Ecto neural progenitor cell (in vitro differentiated cells): ENCODE measurements at places on chromosomes 1 and 21.

DNA sequence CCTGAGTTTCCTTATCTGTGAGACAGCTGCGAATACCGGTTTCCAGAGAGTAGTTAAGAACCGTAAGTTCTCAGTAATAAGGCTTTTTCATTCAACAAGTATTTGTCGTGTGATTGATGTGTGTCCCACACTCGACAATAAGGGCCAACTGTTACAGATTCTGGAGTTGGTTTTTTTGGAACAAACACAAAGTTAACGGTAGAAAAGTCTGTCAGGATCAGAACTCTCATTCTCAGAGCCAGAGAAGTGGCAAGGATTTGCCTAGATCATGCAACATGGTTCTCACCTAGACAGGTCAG lies 837 bp downstream of the NUDC start:
- no peak for DNase-seq

GRCh38 chr1:244273845-244274619 lies 177.7 kb downstream of the ADSS2 start:
- DNase-seq = no peak

DNA sequence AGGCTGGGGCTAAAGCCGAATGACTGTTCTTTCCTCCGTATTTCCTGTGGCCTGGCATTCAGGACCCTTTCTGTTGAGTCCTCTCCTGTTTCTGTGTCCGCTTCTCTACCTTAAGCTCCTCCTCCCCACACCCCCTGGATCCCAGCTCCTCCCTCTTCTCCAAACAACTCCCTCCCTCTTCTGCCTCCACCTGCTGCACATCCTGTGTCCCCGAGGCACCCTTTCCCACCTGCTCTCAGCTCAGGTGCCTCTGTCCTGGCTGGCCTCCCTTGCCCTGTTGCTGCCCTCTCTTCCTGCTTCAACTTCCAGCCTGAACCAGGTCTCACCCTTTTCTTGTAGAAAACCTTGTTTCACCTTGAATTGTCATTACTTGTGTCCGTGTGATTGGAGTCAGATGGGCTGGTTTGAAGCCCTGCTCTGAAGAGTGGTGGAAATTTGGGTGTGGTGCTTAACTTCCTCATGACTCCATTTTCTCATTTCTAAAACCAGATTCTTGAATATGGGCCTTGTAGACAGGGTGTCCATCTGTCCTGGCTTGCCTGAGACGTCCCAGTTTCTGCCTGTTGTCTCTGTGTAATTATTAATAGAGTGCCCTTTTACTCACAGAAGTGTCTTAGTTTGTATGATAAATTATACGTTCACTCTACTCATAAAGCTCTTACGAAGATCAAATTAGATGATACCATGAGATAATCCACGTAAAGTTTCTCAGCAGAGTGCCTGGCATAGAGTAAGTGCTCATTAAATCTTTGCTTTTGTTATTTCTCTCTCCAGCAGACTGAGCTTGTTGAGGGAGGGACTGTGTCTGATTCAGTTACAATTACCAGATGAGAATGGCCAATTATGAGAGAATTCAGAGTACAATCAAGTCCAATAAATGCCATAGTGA lies 58.9 kb upstream of the TRABD2B start:
- no peak for DNase-seq

GRCh38 chr1:220999872-221000863 lies 120.9 kb downstream of the HLX start:
- DNase-seq = no peak

DNA sequence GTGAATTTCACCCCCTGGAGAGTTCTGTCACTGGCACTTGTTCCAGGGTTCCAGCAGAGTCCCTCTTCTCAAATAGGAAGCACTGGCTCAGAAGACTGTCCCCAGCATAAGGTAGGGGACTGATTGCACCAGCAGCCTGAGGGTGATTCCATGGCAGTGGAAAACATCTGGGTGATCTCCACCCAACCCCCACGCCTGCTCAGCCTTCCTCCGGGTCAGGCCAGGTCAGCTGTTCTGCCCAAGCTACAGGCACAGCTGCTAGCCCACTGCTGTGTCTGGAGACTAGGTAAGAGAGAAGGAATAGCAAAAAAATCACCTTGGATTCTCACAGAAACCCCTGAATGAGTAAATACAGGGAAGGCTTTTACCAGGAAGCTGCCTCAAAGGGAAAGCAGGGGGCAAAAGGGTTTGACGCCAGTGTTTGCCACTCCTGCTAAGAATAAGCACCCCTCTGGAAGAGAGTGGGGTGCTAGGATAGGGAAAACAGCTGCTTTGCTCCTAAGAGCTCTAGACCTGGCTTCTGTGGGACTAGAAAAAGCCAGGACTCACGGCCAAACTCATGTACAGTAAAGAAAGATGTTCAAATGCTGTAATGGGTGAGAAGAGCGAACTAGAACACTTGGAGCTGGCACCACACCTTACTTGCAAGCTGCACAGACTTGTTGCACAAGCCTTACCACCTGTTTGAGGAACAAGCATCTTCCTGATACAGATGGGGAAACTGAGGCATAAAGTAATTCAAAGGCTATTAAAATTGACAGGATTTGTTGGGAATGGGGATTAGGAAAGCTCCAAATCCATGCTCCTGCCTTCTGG lies 1.0 kb upstream of the DENND2D start:
- no peak for DNase-seq

GRCh38 chr1:204663644-204664383 lies 21.7 kb downstream of the LRRN2 start:
- no peak for DNase-seq

DNA sequence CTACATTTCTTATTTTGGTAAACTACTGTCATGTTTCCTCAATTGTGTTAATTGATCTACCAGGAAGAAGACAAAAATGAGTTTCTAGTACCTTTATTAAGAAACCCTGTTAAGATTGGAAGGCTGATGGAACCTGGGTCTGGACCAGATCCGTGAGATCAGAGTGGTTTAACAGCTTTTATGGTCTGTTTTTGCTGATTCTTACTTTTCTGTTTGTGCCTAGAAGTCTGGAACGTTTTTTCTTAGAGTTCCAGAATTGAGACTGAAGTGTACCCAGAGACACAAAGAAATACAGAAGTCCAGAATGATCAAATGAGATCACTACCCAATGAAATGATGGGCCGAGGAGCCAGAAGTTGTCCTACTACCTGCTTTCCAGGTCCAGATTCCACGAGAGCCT lies 22.5 kb upstream of the CDC42 start:
- DNase-seq = no peak

GRCh38 chr1:50333595-50333974 lies 89.7 kb downstream of the DMRTA2 start:
- peak; percentile 87 for DNase-seq
